CD8-positive, alpha-beta memory T cell (primary cell): ENCODE measurements at places on chromosomes 2 and 18.

GRCh38 chr2:190545555-190546385, 11.2 kb upstream of the NEMP2 start:
- DNase-seq: no peak

DNA sequence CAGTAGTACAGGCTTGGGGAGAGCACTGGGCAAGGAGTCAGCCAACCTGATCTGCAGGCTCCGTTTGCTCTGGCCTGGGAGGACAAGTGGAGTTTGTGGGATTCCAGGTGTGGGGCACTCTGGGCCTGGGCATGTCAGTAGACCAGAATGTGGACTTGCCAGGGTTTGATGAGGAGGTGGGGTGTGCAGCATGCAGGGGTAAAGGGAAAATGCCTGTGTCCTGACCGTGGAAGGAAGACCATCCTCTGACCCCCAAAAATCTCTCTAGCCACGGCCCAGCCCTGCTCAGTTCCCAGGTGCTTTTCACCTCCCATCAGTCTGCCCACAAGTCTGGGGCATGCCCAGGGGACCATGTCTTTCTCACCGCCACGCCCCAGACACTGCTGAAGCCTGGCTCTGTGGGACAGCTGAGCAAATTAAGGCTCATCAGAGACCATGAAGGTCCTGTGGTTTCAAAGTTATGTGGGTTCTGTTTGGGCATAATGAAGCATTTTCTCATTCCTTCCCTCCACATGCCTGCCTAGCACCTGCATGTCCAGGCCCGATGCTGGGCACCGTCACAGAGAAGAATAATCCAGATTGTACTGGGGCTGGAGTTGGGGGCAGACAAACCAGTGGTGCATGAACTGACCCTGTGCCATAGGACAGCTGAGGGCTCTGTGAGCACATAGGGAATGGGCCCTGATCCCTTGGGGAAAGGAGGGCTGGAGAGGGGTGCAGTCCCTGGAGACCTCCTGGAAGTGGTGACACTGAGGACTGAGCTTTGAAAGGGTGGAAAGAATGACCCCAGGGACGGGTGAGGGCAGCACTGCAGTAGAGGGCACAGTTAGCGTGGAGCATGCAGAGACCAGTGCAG, 6.5 kb upstream of the KCNF1 start:
- no peak for DNase-seq

GRCh38 chr18:2970344-2970743, 42.6 kb downstream of the LPIN2 start:
- DNase-seq: no peak

DNA sequence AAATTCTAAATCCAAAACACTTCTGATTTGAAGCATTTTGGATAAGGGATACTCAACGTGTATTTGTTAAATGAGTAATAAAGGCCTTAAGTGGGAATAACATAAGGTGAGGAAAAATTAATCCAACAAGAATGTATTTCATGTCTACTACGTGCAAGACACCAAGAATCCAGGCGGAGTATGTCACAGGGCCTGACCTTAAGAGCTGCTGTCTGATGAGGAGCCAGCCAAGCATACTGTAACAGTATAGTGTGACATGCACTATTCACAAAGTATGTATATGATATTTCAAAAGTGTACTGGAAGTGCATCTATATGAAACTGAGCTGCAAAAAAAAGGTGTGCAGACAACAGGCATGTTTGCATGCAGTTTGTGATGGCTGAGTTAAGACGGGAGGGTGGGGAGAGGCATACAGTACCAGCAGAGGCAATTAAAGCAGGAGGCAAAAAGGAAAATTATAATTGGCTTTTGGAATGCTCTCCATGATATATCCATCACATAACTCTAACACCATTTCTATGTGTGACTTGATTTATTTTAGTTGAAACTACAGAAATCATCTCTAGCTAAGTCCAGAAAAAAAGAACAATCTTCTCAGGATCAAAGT, 18.2 kb downstream of the IWS1 start:
- no peak for DNase-seq

DNA sequence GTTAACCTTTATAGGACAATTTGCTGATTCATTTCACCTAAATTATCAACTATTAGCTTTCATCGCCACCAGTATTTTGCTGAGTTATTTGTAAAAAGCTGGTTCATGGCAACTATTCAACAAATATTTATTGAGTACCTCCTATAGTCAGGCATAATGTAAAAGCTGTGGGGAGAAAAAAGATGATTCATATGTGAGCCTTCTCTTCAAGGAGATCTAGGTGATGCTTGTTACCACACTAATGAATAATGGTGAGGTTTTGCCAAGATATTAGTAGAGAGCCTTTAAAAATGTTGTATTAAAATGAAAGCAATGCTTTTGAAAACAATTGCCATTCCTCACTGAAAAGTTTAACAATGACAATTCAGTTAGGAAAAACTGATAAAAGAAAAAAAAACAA, 187.8 kb downstream of the ANKRD44 start:
- DNase-seq: no peak

- no peak for DNase-seq
Observed at GRCh38 chr18:50161597-50162205, 33.2 kb downstream of the MYO5B start.

DNA sequence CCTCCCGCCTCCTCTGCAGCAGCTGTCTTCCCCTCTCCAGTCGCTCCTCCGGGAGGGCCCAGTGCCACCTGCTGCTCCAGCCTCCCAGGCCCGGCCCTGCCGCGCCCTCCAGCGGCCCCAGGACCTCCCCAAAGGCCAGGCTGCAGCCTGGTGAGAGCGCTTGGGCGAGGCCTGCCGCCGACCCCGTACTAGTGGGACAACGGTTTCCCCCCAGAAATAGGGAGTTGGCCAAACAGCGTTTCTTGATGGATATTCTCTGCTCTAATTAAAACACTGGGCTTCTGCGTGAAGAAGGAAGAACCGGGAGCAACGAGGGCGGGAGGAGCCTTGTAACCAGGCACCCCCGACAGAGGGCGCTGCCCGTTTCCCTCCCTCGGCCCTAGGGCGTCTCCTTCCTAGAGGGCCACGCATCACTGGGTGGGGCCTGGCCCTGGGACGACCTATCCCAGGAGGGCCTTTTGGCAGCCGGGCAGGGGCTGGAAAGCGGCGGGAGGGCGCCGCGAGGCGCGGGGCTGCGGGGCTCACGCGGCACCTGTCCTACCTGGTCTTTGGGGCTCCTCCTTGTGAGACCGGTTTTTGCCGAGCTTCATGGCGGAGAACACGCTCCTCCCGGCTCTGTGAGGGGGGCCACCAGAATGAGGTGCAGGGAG, 25.4 kb upstream of the OTOF start:
- DNase-seq: peak; percentile 69

DNA sequence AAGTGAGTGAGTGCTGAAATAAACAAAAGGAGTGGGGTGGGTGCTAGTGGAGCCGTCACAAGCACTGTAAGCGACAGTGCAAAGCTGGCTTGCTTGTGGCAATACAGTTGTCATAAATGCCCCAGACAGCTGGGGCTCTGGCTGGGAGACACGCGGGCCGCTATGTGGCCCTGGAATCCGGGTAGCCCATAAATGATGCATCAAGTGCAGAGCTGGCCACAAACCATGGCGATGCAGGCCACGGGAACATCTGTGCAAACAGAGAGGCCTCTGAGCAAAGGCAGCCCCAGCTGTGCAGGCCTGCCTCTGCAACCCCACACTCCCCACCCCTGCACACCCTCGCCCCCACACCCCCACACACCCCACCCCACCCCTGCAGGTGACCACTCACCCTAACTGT, 349.2 kb upstream of the ID2 start:
- no peak for DNase-seq
